Activated CD8-positive, alpha-beta memory T cell treated with anti-CD3 and anti-CD28 coated beads, Interleukin-2, amount 50 U/mL, for 48 hours (primary cell): ENCODE measurements at places on chromosomes 6 and 20.
A peak's percentile ranks its signal among the peaks of the same experiment; 100 is the strongest.

DNA sequence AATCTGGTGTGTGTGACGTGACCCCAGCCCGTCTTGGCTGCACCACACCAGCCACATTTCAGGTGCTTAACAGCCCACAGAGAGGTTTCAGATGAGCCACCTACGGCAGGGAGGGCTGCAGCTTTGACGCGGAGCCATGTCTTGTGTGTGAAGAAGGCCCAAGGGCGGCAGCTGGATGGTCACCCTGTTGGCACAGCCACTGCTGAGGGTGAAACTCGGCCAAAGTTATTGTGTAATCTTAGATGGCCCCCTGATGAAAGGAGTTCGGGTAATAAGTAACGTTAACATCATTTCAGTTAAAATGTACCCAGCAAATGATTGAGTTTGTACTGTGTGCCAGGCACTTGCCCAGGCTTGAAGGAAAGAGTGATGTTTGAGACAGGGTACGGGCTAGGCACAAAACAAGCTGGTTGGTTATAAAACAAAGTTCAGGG is 97.2 kb downstream of the SSR1 start:
- DNase-seq, result no peak

DNA sequence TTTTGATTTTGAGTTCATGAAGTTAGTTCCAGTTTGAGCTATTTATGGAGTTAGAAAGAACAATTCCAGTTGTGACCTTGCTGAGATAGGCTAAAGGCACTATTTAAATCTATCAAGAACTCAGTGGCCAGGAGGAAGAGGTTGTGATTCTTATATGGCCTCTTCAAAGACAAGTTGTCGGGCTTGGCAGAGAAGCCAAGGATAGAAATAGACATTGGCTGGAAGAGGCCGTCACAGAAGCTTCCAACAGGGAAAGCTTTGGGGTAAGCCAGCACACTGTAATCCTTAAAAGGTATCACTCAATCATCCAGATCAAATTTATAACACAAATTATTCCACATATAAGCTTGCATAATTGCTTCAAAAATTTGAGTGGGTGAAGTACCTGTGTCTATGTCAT is 286.1 kb downstream of the SYNE1 start:
- DNase-seq, result no peak

GRCh38 chr6:137496368-137496767 is 2.2 kb upstream of the OLIG3 start:
- DNase-seq, result no peak

- no peak for DNase-seq
Measured at GRCh38 chr20:22449188-22449973, 135.0 kb downstream of the FOXA2 start.

DNA sequence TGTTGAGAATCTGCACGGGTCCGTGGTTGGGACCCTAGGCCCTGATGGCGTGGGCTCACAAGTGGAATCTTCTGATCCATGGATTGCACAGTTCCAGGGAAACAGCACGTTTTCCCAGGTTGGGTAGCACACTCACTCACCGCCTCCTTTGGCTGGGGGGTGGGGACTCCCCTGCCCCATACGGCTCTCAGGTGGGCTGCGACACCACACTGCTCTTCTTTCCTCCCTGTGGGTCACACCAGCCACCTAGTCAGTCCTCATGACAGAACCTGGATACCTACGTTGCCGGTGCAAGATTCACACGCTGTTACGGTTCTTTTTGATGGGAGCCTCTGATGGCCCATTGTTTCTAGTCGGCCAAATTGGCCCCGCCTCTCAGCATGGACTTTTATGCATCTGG is 312.0 kb downstream of the MMUT start:
- DNase-seq, result no peak

DNA sequence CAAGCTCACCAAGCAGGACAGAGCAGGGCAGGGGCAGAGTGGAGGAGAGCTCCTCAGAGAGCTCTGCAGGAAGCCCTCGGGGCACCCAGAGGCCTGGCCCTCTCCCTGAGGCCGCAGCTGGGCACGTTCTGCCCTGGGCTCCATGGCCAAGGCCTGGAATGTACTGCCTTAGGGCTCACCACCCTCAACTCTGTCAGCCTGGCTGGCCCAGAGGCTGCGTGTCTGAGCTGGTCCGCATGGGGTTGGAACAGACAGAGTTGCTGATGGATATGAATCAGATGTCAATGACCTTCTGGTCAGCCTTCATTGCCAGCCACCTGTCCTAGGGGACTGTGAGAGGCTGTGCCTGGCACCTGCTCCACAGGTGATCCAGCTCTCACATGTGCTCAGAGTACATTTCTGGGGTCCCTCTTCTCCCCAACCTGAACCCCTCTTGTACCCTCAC is 33.2 kb upstream of the PCMTD2 start:
- no peak for DNase-seq

- no peak for DNase-seq
Measured at GRCh38 chr6:17276766-17277165, 4.4 kb upstream of the RBM24 start.

DNA sequence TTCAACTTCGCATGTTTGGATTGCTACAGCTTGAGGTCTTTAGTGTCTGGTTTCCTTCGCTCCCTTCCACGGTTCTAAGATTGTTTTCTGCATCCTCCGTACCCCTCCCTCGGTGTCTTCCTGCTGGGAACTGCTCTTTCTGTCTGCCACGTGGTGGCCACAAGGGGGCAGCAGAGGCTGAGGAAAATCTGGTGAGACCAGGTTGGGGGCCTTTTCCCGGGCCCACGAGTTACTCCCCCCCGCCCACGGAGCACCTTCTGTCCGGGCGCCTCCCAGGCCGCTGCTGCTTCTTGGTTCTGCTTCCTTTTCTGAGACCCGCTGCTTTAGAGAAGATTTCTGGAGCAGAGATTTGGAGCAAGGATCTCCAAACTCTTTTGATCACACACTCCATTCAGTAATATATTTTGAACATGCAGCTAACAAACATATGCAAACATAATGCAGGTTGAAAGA is 21.1 kb upstream of the NOTCH4 start:
- peak; percentile 88 for DNase-seq
